ENCODE measurements at places on chromosomes 1 and 21. TPM values are rescaled to one million over a fixed set of nuclear protein-coding genes. Genes with fewer than 3 reads are reported as not detected.
A peak's percentile ranks its signal among the peaks of the same experiment; 100 is the strongest.

GRCh38 chr1:28680151-28680550 lies 11.6 kb downstream of the GMEB1 start:
- H3K4me3 ChIP-seq: no peak overlapping the region
- no peaks in the 10 kb centered on the region for H3K4me1 ChIP-seq
- H3K36me3 ChIP-seq: peaks cover 3% of the 10 kb centered on the region
- no peak for DNase-seq
- H3K27ac ChIP-seq: no peak overlapping the region
- H3K27me3 ChIP-seq: no peaks in the 10 kb centered on the region

The FOXD2 gene
- 0.08 TPM for total RNA-seq

The RNU1-2 gene
- total RNA-seq: under 0.01 TPM

DNA sequence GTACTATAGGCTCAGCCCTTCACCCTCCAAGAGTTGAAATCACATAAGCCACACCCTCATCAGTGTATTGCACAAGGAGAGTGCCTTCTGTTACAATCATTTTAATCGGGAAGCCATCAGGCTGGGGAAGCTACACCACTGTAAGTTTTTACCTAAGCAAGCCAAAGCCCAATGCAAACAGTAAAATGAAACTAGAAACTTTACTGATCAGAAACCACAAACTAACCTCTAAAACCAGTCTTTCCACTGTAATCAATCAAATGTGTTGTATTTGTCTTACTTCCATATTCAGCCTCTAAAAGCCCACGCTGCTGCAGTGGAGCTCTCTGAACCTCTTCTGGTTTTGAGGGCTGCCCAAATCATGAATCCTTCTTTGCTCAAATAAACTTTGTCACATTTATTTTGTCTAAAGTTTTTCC lies 26.2 kb downstream of the CAPN8 start:
- no peaks in the 10 kb centered on the region for H3K36me3 ChIP-seq
- peak overlapping the region; percentile 70 for H3K27ac ChIP-seq
- no peaks in the 10 kb centered on the region for H3K27me3 ChIP-seq
- DNase-seq: no peak
- H3K4me1 ChIP-seq: peaks cover 50% of the 10 kb centered on the region
- no peak overlapping the region for H3K4me3 ChIP-seq

DNA sequence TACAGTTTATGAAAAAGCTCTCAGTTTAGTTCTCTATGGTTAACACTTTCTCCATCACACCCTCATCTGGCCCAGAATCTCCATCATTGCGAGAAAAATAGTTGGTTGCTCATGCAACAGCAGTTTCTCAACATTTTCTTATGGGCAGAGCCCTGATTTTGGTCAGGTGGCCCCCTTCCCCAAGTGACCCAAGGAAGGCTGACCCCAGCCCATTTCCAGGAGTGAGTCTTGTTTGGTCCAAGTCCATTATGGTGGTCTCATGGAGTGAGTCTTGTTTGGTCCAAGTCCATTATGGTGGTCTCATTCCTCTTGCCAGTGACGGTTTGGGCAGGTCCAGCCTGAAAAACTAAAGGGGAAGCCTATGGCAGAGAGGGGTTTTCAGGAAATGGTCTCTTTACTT lies 1.5 kb upstream of the TRIM62 start:
- DNase-seq: no peak
- no peaks in the 10 kb centered on the region for H3K27me3 ChIP-seq
- H3K36me3 ChIP-seq: no peaks in the 10 kb centered on the region
- no peak overlapping the region for H3K27ac ChIP-seq

The KCNN3 gene
- total RNA-seq: 0.17 TPM

All from liver (tissue), 10 donors.